ENCODE measurements at places on chromosomes 3 and 15.

GRCh38 chr3:105458518-105459215 is 92.0 kb downstream of the ALCAM start:
- DNase-seq, result peak; percentile 53

DNA sequence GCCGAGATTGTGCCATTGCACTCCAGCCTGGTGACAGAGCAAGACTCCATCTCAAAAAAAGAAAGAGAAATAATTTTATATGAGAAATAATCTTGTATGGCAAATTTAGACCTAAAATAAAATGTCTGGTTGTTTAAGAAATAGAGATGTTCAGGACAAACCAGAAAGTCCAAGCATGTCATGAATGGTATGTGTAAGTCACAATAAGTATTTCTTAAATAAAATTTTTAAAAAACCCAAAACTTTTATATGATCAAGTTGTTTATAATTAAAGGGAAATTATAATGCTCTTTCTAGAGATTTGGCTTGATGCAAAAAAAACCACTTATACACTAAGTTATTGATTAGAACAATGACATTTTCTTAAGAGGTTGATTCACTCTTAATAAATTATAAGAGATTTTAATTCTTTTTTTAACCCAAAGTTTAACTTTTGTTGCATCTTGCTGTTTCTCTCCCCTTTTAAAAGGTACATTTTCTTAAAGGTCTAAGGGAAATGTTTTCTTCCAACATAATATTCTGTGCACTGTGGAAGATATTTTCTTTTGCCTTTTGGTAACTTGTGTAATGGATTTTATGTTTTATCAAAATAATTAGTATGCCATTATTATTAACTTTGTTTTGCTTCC is 105.7 kb downstream of the RTP4 start:
- DNase-seq, result peak; percentile 19

DNA sequence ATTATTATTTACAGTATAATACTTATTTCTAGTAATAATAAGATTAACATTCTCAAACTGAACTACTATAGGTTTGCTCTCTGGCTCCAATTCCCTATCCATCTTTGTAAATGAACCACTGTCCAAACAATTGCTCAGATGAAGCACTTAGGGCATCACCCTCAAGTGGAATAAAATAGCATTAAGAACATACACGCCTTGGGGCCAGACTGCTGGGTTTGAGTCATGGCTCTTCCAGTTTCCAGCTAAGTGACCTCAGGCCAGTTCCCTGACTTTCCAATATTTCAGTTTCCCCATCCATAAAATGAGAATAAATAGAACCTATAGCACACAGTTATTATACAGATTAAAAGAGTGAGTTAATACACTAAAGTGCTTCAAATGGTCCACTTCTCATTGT is 507.2 kb downstream of the MAGI1 start:
- DNase-seq, result no peak

DNA sequence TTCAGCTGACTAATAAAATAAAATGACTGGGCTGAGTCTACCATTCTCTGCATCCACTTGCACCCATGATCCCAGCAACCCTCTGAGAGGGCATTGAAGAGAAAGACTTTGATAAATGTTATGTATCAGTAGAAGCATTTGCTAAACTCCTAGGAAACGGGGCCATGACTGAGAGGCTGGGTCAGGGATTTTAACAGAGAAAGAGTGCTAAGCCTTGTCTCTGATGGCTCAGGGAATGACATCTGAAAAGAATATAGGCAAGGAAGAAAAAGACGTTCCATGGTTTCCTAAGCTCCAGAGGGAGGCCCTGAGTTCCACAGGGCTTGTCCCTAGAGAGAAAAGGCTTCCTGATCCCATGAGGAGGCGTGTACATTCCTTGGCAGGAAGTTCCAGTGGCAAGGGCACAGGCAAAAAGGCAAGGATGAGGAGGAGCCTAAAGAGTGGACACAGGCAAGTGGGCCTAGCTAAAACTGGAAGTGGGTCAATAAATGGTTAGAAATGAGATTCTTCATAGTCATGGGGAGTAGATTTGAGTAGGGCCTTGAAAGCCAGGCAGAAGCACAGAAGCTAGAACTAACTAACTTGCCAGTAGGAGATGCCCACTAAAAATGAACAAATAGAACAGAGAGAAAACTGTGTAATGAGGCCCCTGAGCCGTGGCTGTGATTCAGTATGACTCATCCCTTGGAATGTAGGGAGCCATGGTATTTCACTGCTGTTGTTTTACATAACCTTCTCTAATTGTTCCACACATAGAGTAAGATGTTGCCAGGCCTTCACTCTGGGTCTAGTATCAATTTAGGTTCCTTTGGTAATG is 44.9 kb upstream of the MANF start:
- peak; percentile 92 for DNase-seq

- DNase-seq, result no peak
Observed at GRCh38 chr3:28485164-28485563, 136.5 kb upstream of the AZI2 start.

GRCh38 chr3:180626844-180627243 is 24.9 kb downstream of the TTC14 start:
- no peak for DNase-seq

GRCh38 chr3:84304214-84304613 is 654.6 kb upstream of the CADM2 start:
- no peak for DNase-seq

GRCh38 chr15:76196269-76197231 is 114.7 kb downstream of the ETFA start:
- peak; percentile 94 for DNase-seq

DNA sequence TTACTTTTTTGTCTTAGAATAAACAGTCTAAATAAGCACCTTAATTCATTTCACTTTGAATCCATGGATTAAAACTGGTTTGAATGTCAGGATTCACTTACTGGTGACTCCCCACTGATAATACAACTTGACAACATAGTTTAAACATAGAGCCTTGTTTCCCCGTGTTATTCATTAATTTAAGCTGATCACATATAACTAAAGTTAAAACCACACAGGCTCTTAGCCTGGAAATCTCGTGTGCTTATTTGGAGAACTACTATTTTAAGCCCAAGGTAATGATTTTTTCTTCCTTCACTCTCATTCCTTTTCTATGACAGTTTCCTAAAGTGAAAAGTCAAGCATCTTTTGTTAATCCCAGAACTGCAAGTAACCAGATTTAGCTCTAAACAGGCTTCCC is 64.2 kb downstream of the HACD2 start:
- no peak for DNase-seq

GRCh38 chr3:150227839-150228238 is 180.3 kb upstream of the TSC22D2 start:
- peak; percentile 74 for DNase-seq

DNA sequence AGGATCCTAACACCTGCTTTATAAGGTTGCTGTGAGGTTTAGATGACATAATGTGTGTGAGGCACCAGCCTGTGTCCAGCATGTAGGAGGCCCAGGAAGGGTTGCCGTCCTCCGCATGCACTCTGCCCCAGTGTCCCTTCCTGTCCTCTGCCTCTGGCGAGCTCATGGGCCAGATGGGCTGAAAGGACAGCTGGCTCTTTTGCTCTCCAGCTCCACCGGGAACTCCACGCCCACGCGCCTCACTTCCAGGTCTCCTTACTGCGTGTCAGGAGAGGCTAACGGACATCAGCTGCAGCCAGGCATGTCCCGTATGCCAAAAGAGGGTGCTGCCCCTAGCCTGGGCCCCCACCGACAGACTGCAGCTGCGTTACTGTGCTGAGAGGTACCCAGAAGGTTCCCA is 12.2 kb downstream of the MUC20 start:
- no peak for DNase-seq

- DNase-seq, result peak; percentile 42
Observed at GRCh38 chr3:128505771-128506170, 12.8 kb upstream of the GATA2 start.

DNA sequence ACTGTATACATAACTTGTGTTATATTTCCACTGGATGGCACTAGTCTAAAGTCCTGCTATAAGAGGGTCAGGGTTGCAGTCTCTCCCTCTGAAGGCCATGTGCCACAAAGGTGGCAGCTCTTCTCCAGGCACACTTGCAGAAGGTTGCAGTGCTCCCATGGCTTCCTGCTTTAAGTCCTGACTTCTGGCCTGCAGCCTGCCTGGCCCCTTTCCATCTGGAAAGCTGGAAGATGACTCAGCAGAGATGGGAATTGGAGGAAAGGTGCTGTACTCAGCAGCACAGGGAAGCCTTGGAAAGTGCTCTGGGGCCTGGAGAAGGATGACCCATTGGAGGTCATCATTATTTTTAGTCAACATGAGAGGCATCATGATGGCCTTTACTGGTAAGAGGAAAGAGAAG is 40.9 kb upstream of the MRPL3 start:
- peak; percentile 88 for DNase-seq

- no peak for DNase-seq
Observed at GRCh38 chr15:69149803-69150202, 10.6 kb upstream of the GLCE start.

GRCh38 chr15:77370580-77370979 is 49.3 kb downstream of the PEAK1 start:
- DNase-seq, result peak; percentile 16

- no peak for DNase-seq
Observed at GRCh38 chr3:46730819-46731218, 13.2 kb upstream of the PRSS50 start.

- no peak for DNase-seq
Observed at GRCh38 chr15:67882487-67883233, 42.8 kb upstream of the RNU6-1 start.

GRCh38 chr15:39459548-39459947 is 121.3 kb upstream of the THBS1 start:
- peak; percentile 48 for DNase-seq

GRCh38 chr3:186254676-186255650 is 107.1 kb downstream of the DGKG start:
- no peak for DNase-seq

GRCh38 chr3:9079676-9080075 is 116.4 kb upstream of the RAD18 start:
- peak; percentile 32 for DNase-seq

GRCh38 chr3:8110966-8111798 is 390.4 kb upstream of the LMCD1 start:
- DNase-seq, result peak; percentile 42

GRCh38 chr3:181695661-181696491 is 15.8 kb upstream of the SOX2 start:
- no peak for DNase-seq

DNA sequence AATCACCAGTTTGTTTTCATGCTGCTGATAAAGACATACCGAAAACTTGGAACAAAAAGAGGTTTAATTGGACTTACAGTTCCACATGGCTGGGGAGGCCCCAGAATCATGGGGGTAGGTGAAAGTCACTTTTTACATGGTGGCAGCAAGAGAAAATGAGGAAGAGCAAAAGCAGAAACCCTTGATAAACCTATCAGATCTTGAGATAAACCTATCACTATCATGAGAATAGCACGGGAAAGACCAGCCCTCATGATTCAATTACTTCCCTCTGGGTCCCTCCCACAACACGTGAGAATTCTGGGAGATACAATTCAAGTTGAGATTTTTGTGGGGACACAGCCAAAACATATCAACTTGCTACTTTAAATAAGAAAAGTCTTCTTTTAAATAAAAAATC is 28.9 kb downstream of the CD200R1L start:
- DNase-seq, result no peak

DNA sequence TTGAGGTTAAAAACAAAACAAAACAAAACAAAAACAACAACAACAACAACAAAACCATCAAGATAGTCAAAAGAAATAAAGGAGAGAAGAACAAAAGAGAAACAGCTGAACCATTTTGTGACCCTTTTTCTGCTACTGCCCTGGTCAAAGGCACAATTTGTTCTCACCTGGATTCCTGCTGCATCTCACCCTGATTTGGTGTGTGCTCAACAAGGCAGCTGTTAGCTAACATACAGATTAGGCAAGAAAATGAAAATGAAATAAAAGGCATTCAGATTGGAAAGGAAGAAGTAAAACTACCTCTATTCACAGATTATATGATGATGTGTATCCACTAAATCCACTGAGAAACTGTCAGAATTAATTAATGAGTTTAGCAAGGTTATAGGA is 28.7 kb upstream of the XIRP1 start:
- no peak for DNase-seq

- DNase-seq, result no peak
Observed at GRCh38 chr3:101133652-101134051, 140.4 kb upstream of the ABI3BP start.

DNA sequence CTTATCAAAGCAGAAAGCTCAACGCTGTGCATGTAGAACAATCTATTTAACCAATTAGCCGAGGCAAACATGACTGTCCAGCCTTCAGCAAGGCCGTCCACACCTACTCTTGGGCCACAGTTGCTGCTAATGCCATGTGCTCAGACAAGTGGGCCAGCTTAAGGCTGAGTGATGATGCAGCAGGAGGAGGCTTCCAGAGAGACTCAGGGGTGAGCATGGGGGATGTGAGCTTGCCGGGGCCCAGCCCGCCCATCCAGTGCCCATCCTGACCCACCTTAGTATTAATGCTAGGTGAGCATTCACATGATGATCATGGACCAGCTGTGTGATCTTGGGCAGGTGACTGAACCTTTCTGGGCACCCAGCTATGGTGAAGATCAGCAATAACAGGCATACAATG is 150.1 kb downstream of the TPRA1 start:
- no peak for DNase-seq

GRCh38 chr3:125186261-125186787 is 26.2 kb downstream of the SLC12A8 start:
- DNase-seq, result no peak

DNA sequence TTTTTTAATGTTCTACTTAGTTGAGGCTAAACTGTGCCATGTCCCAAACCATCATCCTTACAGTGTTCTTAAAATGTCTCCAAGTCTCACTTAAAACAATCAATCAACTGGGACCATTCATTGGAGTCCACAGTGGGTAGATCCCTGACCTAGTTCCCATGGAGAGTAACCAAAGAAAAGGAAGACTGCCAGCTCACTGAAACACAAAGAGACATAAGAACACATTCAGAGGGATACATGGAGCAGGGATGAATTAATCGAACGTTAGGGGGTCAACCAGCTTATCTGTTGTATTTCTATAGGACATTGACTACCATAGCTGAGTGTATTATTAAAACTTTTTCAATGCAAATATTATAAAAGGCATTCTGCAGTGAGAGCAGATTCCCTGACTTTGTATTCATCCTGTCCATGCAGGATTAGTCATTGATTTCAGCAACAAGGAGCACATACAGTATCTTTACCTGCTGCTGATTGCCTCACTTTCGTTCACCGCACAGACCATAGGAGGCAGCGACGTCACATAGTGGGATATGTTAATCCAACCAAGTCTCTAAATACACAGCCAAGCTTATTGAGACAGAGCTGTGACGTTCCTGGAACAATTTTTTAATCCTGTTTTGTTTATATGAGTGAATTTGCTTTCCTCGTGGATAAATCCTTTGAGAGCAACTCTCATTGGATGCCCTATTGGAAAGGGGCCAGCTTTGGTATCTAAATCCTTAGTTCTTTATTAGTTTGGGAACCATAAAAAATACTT is 364.9 kb upstream of the RBMS3 start:
- DNase-seq, result peak; percentile 40
